ENCODE measurements at places on chromosomes 7 and 10. TPM values are rescaled to one million over a fixed set of nuclear protein-coding genes. Genes with fewer than 3 reads are reported as not detected.

The IKZF1 gene
- polyA plus RNA-seq = 4.5 TPM

The TRIM73 gene
- polyA plus RNA-seq = 4.8 TPM

The SEM1 gene
- 202 TPM for polyA plus RNA-seq

The MSS51 gene
- polyA plus RNA-seq = 3.6 TPM

The ORC5 gene
- polyA plus RNA-seq = 17.4 TPM

The GSAP gene
- 13.6 TPM for polyA plus RNA-seq

The FIS1 gene
- polyA plus RNA-seq = 142 TPM

The PRKAR2B gene
- 16.3 TPM for polyA plus RNA-seq

The GIMAP7 gene
- polyA plus RNA-seq = 14.7 TPM

DNA sequence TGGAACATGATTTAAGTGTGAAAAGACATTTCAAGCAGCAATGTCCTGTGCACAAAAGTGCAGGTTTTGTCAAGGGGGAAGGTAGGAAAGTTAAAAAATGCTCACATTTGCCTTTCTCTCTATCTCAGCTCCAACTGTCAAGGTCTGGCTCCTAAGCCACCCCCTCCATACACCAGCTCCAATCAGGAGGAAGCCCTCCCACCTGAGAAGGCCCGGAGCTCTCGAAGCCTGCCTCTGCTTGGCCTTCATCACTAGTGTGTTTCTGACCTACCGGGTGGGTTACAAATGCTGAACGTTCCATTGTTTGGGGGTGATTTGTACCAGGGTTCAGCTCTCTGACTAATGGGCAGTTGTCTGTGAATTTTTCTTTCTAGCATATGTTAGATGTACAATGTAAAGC lies 14.2 kb downstream of the CRHR2 start:
- no peak for DNase-seq

DNA sequence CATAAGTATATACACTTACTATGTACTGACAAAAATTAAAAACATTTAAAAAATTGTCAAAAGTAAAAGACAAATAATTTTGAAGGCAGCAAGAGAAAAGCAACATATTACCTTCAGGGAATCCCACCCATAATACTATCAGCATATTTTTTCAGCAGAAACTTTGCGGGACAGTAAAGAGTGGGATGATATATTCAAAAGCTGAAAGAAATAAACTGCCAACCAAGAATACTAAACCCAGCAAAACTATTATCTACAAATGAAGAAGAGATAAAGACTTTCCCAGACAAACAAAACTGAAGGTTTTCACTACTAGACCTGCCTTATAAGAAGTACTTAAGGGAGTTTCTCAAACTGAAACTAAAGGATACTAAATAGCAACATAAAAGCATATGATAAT lies 257.9 kb downstream of the TCF7L2 start:
- DNase-seq = no peak

- DNase-seq = peak; percentile 92
Measured at GRCh38 chr10:133159950-133160825, at the start of gene KNDC1. KNDC1 (plus strand) TSS chr10:133160219; CDS start chr10:133160468, 249 bp downstream.

DNA sequence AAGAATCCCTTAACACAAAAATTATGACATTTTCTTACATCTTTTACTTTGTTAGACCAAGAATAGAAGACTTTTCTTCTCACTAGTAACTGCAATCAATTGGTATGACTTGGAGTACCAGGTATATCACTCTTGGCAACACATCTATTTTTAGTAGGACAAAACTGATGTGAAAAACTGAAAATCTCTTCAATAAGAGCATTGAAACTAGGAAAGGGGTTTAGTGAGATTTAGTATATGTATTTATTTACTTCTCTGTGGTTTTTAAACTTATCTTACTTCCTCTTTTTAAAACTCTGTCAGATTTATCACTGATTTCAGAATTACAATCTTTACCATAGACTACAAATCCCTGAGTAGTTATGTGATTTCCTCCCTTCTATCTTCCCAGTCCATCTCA lies 366.2 kb downstream of the PCDH15 start:
- no peak for DNase-seq

- DNase-seq = no peak
Measured at GRCh38 chr7:8121243-8121642, 140.7 kb downstream of the ICA1 start.

GRCh38 chr7:42175834-42176723 lies 60.9 kb downstream of the GLI3 start:
- DNase-seq = peak; percentile 48

DNA sequence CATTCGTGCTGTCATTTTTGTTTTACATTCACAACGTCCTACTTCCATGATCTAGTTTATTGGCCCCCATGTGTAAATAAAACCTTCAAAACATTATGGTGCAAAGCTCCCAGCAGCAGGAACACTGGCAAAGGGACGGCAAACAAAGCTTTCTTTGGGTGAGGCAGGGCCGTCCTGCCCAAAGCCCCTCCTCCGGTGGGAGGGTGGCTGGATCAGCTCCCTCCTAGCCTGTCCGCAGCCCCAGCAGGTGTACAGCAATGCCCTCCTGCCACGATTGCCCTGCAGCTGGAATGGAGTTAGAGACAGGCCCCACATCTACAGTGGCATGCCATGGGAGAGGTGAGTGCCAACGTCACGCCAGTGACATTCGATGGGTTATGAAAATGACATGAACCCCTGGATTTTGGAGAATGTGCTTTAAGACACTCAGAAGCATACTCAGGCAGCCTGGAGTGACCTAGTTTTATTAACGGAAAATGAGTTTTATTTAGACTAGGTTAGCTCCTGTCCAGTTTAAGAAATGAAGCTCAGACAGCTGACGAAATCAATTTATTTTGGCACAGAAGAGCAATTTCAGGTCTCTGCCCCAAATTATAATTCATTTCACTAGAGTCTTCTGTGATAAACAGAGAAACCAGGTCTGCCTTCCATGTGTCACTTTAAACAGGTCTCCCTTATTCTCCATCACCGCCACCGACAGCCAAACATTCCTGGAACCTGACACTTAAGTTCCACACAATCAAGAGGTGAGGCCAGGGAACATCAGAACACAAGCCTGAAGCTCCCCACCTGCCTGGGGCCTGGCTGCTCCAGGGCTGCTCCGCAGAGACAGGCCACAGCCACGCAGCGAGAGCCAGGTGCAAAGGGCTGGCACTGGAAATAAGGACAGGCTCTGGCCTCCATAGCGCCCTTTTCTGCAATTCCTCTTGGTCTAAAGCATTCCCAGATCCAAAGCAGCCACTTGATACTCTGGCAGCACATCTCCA lies 50.1 kb downstream of the VOPP1 start:
- no peak for DNase-seq

DNA sequence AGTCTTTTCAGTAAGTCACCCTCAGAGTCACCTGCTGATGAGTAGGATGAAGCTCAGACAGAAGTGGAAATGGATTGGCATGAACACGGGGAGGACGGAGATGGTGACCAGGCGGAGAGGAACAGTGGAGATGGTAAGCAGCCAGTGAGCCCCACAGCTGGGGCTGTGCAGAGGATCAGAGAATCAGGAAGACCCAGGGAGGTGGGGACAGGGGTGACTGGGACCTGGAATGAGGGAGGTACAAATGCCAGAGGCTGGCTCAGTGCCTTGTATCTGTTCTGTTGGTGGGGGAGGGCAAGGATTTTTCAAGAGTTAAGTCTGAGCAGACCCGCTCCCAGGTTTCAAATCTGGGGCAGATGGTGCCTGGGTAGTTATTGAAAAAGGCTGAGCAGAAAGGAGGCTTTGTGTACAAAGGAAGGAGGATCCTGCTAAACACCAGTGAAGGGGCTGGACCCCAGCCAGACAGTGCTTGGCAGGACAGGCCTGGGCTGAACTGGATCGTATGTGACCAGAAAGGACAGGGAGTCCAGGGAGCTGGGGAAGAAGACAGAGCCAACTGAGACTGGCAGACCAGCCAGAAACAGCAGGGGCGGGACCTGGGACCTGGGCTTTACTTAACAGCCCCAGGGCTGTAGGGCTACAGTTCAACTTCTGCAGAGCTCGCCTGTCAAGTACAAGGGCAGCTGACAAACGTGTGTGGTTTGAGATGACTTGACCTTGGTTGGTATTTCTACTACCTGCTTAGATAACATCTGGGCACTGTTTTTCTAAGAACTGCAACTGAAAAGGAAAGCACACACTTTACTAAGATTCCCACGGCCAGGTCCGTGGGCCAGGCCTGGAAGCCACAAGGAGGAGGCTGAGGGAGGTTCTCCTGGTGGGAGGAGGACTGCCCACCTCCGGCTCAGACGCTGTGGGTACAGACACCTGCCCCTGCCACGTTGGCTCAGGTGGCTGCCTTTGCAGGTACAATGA lies 13.2 kb upstream of the FRMPD2 start:
- DNase-seq = peak; percentile 21

- DNase-seq = no peak
Measured at GRCh38 chr10:70587045-70587658, 15.4 kb downstream of the PRF1 start.

DNA sequence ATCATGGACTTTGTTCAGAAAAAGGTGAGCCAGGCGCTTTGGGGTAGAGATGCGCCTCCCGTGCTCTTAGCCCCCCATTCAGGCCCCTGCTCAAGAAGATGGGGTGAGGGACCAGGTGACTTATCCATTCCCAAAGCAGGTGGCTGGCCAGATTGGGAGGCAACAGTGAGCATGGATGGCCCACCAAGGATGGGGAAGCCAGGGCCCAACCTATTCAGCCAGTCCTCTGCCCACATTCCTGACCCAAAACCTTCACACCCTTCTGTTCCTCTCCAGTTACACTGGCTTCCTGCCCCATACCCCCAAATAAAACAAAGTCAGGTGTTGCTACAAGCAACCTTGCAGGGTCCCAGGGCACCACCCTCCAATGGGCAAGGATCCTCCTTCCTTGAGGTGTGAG lies 44.4 kb downstream of the TSPAN15 start:
- DNase-seq = no peak

DNA sequence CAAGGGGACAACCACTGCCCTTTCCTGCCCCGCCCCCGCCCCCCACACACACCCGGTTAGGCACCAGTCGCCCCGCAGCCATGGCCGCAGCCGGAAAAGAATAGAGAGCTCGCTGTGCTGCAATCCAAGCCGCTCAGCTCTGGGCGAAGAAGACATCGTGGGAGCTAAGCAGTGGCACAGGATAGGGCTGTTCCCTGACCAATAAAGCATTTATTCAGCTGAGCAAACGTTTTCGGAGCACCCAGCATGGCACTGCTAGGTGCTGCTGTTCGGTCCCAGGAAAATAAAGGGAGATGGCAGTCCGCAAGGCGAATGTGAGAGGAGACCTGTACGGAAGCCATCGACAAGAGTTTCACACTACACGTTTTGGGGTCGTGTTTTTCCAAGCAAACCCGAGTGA lies 18.3 kb downstream of the SKIDA1 start:
- DNase-seq = no peak

GRCh38 chr10:77861366-77861765 lies 65.2 kb downstream of the DLG5 start:
- no peak for DNase-seq

DNA sequence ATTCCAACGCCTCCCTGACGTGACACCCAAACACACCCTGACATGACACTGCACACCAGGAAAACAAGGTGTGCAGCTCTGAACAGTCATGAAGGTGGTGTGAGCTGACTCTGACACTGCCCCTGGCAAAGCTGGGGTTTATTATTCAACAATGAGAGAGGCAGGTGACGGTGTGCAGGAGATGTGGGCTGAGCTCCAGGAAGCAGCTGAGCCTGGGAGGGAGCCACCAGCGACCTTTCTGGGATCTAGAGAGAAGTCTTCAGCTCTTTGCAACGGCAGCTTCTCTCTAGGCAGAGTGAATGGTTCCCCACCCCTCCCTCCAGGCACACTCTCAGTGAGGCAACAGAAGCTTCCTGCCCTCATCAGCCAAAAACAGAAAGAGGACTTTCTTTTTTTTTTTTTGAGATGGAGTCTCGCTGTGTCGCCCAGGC lies 65.6 kb downstream of the SH3PXD2A start:
- peak; percentile 90 for DNase-seq

GRCh38 chr10:11403116-11403515 lies 208.3 kb downstream of the USP6NL start:
- no peak for DNase-seq

DNA sequence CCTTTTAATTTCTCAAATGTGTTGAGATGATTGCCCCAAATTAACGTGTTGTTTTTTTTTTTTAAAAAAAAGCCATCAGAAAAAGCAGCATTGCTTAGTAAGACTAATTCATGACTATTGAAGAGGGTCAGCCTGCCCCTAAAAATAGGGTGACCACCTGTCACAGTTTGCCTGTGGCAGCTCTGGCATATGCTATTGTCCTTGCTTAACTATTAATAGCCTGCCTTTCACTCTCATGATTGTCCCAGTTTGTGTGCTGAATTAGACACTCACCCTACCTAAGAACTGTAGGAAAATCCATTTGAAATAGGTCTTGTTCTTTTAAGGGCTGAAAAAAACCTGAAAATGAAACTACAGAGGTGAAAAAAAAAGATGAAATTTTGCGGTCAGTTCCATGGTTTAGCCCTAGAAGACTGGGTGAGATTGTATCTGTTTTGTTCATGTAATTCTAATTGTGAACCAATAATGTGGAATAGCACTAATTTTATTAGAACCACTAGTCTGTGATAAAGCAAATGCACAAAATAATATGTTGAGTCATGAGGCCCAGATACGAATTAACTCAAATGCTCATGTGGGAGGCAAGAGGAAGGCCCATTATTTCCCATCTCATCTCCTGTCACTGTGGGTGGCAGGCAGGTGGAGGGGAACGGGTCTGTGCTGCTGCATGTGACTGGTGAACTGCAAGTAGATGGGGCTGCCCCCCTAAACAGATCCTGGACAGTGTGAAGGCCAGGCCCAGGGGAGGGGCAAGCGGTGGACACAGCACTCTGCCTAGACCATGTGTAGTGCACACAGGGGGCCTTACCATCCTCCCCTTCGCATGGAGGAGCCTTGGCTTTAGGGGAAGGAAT lies 265.4 kb upstream of the NFE2L3 start:
- DNase-seq = no peak

GRCh38 chr10:126268013-126268920 lies 120.0 kb downstream of the ADAM12 start:
- no peak for DNase-seq

DNA sequence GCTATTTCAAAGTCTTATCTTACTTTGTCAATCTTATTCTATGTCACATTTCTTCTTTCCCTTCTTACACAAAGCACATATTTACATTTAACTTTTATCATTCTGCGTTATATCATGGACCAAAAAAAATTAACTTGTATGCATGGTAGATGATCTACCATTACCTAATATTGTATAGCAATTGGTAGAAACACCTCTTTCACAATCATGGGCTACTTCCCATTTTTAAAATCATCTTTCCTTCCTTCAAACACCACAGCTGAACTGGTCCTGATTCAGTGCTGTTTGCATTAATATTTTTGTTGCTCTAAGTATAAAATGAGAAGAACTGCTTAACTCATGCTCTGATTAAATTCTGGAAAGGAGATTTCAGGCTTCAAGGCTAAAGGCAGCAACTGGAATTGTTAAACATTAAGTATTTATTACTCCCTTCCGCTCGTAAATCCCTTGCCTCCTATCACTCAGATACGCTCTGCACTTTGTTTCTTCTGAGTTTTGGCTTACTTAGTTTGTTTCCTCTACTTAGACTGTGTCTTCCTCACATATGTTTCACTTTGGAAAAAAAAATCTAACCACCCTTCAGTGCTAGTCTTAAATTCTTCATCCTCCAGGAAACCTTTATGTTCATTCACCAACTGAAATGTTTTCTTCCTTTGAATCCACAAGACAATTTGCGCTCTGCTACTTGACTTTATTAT lies 901.4 kb downstream of the PCDH15 start:
- DNase-seq = peak; percentile 21
